ENCODE measurements at places on chromosomes 1 and 21.

DNA sequence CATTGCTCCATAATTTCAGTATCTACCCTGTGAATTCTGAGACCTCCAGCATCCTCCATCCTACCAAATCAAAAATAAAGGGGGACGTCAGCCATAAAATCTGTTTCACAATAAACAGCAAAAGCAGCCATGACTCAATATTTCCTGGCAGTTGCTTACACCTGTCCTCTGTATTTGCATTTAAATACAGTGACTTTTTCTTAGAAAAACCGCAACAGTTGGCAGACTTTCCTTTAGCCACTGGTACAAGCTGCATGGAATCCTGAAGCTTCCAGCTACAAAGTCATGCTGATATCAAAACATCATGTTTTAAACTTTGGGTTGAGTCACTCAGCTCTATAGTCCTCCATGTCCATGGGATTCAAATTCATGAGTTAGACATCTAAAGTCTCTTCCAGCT lies 278.0 kb upstream of the KAZN start:
- no peak for DNase-seq

DNA sequence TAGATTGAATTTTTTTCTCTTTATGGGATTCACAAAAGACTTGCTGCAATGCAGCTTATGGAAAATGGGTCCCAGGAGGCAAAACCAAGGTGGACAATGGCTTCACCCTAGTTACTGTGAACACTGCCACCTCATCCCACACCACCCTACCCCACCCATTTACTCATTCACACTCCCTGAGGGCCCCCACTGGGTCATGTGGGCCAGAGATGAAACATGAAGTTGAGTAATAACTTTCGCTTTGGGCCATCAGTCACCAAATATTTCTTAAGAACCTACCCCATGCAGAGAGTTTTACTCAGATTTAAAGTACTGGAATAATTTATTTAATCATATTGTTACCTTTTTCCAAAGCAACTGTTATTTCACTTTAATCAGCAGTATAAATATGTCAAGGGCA lies 191.8 kb downstream of the TPR start:
- no peak for DNase-seq

GRCh38 chr1:159786966-159787365 lies 6.2 kb downstream of the DUSP23 start:
- DNase-seq, result no peak

DNA sequence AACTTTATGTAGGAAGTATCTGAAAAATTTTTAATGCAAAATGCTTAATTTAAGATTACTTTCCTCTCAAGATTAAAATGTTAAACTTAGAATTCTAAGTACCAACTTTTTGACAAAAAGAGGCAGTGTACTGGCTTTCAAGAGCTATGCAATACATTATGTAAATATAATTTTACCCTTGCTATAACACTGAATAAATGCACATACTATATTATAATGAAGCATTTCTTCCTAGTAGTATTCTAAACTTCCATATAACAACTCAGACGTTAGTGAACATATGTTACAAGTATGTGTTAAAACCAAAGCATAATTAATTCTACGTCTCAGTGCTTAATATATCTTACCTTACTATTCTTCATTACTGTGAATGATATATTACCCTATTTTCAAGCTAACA lies 58.5 kb downstream of the RGS21 start:
- no peak for DNase-seq
